ENCODE measurements at places on chromosomes 2 and 18.
A peak's percentile ranks its signal among the peaks of the same experiment; 100 is the strongest.

DNA sequence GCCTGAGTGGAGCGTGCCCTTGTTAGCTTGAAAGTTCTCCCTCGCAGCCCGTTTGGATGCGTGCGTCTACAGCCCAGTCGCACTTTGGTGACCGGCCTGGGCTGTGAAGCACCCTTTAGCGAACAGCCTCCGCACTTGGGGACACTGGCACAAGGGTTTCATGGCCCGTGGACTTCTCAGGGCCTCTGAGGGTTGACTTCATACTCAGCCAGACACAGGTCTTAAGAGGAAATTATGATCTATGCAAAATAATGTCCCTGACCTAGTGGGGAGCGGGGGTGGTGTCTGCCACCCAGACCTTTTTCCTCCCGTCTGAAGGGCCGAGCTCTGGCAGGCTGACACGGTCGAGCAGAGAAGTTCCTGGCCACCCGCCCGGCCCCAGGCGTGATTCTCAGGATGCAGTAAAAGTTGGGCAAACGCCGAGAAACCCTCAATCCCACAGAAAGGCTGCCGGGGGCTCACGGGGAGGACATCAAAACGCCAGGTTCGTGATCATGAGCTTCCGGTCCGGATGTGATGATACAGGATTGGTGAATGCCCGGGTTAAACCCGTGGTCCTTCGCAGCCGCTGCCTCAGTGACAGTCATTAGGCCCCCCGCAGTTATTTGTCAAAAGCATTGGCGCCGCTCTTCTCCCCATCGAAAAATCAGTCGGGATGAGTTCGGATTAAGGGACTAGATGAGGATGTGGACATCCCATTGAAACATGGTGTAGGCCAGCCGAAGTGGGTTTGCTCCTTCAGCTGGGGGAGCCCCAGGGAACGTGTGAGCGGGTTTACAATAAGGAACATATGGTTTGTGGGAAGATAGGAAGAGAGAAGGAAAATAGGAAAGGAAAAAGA is 3.6 kb upstream of the PAX3 start:
- no peak for DNase-seq

DNA sequence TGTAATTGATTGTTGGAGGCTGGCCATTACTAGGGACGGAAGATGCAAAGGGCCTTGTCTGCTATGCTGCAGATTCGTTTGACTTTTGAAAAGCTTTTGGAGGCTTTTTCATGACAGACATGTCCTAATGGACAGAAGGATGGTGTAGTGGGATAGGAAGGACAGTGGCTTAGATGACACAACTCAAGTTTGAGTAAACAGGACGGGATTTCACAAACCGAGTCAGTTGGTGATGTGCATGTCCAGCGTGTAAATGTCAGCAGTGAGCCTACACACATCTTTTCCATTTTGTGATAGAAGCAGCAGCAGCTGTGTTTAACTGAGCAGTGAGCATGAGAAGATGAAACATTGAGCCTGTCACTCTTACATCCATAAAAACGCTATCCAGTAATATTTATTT is 76.0 kb downstream of the NCK2 start:
- no peak for DNase-seq

DNA sequence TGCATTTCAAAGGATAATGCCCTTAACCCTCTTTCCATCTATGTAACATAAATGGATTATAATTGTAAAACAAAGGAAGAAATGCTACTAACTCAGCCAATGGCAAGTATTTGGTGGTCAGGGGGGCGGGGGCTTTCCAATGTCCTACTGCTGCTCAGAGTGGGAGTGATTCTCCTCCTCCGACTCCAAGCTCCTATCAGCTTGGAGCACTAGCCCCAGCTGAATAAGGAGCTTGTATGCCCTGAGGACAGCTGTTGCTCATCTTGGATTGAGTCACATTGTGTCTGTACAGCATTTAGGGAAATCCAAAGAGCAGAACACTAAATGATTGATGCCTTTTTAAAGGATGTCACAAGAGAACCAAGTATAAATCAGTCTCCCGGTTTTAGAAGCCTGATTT is 105.6 kb upstream of the ZNF521 start:
- DNase-seq = peak; percentile 35

- DNase-seq = peak; percentile 47
These were observed 8.7 kb downstream of the CYP26B1 start for GRCh38 chr2:72138921-72139381.

DNA sequence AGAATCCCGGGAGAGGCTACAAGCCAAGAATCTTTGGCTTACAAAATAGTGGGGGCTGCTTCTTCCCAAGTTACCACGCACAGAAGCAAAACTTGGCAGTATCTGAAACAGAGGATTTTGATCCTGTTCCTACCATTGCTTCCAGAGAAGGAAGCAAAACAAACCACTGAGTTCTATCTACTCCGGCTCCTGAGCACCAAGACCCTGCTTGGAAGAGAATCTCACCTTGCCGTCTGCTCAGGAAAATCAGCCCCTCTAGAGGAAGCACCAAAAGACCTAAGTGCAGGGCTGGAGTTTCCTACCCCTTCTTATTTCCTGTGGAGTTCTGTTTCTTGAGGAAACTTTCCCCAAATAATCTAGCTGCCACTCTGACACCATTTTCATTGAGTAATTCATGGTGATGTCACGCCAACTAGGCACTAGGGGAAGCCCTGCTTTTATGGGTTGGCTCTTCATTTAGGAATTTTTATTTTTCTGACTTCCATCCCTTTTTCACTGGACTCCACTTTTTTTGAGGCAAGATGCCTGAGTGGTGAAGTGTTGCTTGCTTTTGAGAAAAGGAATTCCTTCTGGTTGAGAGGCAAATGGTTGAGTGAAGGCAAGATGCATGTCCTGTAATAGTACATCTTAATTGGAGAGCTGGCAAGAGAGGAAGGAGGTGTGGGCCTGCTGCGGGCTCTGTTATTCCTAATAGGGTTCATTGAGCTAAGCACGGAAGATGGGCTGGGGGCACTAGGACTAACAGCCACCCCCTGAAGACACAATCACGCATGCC is 36.8 kb upstream of the EML4 start:
- peak; percentile 80 for DNase-seq

DNA sequence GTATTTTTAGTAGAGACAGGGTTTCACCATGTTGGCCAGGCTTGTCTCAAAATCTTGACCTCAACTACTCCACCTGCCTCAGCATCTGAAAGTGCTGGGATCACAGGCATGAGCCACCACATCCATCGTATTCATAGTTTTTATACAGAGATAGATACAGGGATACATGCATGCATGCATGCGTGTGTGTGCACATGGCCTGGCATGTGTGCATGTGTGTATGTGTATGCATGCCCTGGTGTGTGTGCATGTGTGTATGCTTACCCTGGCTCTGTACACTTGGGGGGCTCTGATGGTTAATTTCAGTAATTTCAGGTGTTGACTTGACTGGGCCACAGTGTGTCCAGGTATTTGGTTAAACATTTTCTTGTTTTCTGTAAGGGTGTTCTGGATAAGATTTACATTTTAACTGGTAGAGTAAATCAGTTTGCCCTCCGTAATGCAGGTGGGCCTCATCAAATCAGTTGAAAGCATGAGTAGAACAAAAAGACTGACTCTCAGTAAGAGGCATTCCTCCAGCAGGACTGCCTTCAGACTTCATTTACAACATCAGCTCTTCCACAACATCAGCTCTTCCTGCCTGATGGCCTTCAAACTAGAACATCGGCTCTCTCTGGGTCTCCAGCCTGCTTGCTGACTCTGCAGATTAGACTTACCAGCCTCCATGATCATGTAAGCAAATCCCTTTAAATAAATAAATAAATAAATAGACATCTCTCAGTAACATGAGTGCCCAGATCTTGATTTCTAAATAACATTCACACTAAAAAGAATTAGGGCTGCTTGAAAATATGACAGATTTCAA is 30.8 kb downstream of the SESTD1 start:
- no peak for DNase-seq

DNA sequence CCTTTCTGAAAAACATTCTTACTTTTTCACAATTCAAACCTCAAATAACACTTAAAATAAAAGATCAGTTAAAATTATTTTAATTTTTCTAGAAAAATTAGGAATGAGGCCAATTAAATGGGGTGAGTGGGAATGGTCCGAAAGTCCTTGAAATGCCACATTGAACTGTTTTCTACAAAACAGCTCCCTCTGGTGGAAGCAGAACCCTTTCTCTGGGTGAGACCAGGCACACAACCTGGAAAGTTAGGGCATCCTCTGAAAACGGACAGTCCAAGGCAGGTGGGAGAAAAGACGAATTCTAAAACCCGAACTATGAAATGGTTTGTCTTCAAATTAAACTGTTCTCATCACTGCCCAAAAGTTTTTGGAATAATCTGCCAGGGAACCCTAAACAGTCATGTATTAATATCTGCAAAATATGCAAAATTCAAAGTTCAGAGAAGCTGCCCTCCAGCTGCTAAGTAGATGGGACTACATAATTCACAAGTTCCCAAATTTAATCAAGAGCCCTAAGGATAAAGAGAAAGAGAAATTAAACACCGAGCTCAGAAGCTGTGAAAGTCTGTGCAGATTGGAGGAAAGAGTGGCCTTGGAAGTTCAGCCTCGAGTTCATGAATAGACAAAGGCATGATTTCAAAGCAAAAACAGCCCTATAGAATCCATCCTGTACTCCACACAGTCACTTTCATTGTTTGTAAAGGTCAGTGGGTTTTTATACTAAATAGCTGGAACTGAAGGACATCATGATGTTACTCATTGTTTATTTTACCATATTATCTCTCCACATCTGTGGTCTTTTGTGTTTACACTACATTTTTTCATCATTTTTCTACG is 108.3 kb downstream of the PIEZO2 start:
- peak; percentile 50 for DNase-seq

Data from AG08395 (cell line).